Right renal pelvis (tissue), 4 donors: ENCODE measurements at places on chromosomes 3 and 15. TPM values are rescaled to one million over a fixed set of nuclear protein-coding genes. Genes with fewer than 3 reads are reported as not detected.

DNA sequence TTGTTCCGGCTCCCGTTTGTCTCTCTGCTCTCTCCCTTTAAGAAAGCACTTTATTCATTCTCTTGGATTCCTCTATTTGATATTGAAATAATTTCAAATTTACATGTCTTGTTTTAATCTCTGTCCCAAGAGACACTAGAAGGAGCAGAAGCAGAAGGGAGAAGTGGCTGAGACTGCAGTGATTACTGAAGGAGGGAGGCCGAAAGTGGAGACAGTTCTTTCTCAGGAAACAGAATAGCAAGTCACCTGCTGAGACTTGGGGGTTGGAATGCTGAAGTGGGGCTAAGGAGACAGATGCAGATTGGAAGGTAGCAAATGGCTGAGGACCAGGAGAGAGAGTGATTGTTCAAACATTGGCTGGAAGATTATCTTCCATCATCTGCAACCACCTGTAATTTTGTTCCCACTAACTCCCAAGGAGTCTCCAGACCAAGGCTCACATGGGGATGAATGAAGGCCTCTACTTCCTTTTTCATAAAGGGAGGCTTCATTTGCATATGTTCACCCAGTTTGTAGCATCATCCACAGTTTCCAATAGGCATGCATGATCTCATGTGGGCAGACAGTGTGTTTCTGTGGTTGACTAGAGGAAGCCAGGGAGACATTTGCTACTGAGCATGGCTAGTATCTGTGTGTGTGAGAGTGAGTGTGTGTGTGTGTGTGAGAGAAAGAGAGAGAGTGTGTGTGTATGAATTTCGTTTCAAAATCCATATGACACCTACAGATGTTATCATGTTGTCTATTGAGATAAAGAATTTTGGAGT is 24.0 kb downstream of the LTF start:
- no peak for DNase-seq

- no peak for DNase-seq
These were observed 85.6 kb upstream of the LYSMD4 start for GRCh38 chr15:99818872-99819271.

Gene BFSP2
- polyA plus RNA-seq = 0.21 TPM

Gene LIPH
- 1.8 TPM for polyA plus RNA-seq

GRCh38 chr15:94127006-94127405 is 104.4 kb upstream of the MCTP2 start:
- no peak for DNase-seq

GRCh38 chr3:176431991-176432390 is 765.3 kb downstream of the TBL1XR1 start:
- DNase-seq = no peak

GRCh38 chr3:43435706-43436105 is 149.4 kb downstream of the SNRK start:
- no peak for DNase-seq

Gene SHISA5
- 120 TPM for polyA plus RNA-seq

Gene SUCNR1
- polyA plus RNA-seq = 8.2 TPM

GRCh38 chr3:66618066-66618465 is 117.2 kb upstream of the LRIG1 start:
- DNase-seq = no peak

- no peak for DNase-seq
These were observed 33.5 kb downstream of the CHAC1 start for GRCh38 chr15:40986820-40987219.

Gene MIX23
- polyA plus RNA-seq = 49.3 TPM

Gene UBAP1L
- 5.7 TPM for polyA plus RNA-seq

- DNase-seq = no peak
These were observed 113.8 kb downstream of the MBNL1 start for GRCh38 chr3:152382312-152383135.

Gene SLC22A14
- polyA plus RNA-seq = 0.40 TPM

DNA sequence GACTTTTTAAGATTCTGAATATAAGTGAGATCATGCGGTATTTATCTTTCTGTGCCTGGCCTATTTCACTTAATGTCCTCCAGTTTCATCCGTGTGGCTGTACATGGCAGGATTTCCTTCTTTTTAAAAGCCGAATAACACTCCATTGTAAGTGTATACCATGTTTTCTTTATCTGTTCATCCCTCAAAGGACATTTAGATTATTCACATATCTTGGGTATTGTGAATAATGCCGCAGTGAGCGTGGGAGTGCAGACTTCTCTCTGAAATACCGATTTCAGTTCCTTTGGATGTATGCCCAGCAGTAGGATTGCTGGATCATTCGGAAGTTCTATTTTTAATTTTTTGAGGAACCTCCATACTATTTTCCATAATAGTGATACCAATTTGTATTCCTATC is 136.1 kb downstream of the APBA2 start:
- DNase-seq = no peak

GRCh38 chr3:49017971-49018706 is at the start of gene DALRD3:
DALRD3 (minus strand) TSS chr3:49018580; CDS start chr3:49018564, 16 bp downstream.
- no peak for DNase-seq

GRCh38 chr3:170420307-170420821 is 1.7 kb downstream of the CLDN11 start:
- no peak for DNase-seq

DNA sequence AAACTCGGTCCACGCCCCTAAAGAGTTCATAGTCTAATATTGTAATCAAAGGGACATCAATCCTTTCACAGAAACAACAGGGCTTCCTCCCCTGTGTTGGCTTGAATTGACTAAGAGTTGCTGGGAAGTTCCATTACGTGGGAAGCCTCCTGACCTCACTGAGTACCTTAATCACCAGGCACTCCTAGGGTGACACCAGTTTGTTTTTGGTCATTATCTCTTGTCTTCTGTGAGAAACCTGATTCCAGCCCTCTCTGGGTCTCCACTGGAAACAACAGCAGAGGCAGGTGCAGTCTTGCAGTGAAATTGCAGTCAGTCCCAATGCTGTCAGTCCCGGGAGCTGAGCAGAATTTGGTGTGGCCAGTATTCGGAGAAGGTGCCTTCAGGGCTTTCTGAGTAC is 55.4 kb downstream of the BOC start:
- no peak for DNase-seq

DNA sequence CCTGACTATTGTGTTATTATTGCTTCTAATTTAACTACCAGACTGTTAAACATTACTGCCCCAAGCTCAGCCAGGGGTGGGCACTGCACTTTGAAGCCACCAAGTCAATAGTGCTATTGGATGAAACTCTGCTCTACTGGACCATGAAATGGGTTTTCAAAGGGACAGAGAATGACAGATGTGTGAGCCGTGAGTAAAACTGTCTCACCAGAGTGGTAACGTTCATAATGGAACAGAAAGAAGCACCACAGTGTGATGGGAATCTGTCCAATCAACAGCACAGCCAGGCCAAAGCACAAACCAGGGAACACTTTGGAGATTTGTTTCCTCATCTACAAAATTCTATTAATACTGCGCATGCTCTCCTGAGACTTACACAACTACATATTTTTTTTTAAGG is 171.8 kb upstream of the LPP start:
- DNase-seq = peak; percentile 29

- no peak for DNase-seq
These were observed 33.3 kb downstream of the AMOTL2 start for GRCh38 chr3:134340982-134341365.

GRCh38 chr3:113736548-113737089 is 9.4 kb downstream of the NAA50 start:
- peak; percentile 33 for DNase-seq

GRCh38 chr3:112769286-112769978 is 77.2 kb downstream of the CD200R1L start:
- no peak for DNase-seq

GRCh38 chr15:30929064-30929669 is 25.5 kb downstream of the FAN1 start:
- DNase-seq = no peak

Gene ST3GAL6
- polyA plus RNA-seq = 79.4 TPM

DNA sequence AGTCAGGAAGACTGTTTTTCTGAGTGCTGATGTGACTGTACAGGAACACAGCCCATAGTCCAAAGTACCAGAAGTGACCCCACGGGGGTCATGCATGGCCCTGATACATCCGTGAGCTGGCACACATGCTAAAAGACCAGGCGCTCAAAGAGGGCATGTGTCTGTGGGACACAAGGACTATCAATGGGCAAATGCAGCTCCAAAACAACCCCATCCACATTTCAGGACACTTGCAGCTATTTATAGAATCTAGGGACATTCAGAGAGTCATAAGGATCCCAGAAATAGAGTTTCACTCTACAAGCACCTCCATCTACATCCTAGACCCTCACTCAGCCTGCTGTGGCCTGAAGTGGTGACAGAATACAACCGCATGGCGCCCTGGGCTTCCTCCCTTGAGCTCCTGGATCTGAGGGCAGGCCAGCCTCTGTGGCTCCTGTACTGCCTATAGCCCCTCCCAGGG is 17.0 kb downstream of the SLC25A20 start:
- DNase-seq = no peak

Gene APPL1
- polyA plus RNA-seq = 53.8 TPM

DNA sequence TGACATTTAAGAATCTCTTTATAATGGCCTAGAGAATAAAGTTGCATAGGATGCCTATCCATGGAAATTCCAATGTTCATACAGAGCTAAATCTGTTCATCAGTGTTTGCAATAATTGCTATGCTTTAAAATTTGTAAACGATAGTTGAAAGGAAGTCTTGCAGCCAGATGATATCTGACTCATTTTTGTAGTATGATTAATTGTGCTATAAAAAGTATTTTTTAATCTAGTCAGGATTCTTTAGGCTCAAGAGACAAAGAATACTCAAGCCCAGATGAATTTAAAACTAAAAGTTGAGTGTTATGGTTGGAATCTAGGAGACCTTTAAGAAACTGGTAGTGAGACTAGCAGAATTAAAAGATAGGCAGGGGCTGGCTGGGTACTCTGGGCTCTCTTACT is 50.5 kb downstream of the SUCNR1 start:
- DNase-seq = no peak

GRCh38 chr3:24470277-24470676 is 24.4 kb downstream of the THRB start:
- no peak for DNase-seq

Gene MST1R
- 1.3 TPM for polyA plus RNA-seq

DNA sequence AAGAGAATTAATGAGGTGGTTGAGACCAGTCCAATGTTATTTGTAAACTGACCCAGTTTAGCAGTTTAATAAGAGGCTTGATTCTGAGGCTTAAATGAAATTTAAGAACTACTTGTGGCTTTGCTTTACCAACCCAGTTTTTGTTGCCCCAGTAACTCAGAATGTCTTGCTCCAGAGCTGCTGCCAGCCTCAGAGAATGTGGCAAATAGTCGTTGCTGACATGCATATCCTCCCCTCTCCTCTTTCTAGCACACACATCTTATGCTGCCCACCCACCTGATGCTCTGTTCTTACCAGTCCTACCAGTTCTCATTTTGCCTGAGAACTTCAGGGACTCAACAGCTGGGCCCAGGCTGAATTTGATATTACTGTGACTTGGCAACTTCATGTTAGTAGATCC is 92.4 kb upstream of the TSC22D2 start:
- DNase-seq = no peak

GRCh38 chr3:43759297-43759782 is 68.6 kb downstream of the ABHD5 start:
- DNase-seq = no peak

Gene CYP1A2
- polyA plus RNA-seq = 0.19 TPM

DNA sequence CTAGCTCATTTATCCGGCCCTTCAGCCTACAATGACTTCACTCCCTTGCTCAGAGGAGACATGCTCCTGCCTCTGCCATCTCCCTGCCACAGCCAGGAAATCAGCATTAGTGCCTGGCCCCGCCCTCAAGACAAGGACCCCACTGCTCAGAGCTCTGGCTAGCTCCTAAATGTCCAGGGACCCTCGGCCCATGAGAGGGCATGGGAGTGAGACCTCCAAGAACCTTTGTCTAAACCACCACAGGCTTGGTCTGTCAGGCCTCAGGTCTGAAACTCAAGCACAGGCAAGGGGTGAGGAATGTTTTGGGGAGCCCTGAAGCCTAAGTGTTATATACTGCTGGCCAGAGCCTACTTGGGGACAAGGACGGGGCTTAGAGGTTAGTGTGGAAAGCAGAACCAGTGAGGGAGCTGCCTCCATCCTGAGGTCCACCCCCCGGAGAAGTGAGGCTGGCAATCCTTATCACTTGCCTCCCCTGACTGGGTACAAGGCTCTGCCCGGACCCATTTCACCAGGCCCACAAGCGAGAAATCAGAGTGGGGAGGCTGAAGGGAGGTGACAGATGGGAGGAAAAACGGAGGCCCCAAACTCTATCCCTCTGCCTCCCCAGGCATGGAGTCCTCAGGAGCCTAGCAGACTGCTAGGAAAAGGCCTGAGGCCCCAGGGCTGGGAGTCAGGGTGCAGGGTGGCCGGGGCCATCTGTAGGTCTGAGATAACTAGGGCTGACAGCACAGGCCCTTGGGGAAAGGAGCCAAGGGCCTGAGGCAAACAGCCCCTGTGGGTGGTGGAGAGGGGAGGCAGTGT is 18.8 kb downstream of the SHF start:
- no peak for DNase-seq

DNA sequence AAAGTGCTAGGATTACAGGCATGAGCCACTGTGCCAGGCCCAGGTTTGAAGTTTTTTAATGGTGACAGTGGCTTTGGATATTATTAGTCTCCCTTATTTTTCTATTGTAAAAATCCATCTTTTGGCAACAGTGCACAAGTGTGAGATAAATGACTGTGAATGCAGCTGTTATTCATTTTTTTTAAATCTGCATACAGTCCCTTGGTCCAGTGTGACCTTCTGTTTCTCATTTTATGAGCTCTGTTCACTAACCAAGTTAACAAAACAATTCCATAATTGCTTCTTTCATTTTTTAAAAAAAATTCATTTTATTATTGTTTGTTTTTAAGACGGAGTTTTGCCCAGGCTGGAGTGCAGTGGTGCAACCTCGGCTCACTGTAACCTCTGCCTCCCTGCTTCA is 381.8 kb downstream of the NAALADL2 start:
- no peak for DNase-seq

DNA sequence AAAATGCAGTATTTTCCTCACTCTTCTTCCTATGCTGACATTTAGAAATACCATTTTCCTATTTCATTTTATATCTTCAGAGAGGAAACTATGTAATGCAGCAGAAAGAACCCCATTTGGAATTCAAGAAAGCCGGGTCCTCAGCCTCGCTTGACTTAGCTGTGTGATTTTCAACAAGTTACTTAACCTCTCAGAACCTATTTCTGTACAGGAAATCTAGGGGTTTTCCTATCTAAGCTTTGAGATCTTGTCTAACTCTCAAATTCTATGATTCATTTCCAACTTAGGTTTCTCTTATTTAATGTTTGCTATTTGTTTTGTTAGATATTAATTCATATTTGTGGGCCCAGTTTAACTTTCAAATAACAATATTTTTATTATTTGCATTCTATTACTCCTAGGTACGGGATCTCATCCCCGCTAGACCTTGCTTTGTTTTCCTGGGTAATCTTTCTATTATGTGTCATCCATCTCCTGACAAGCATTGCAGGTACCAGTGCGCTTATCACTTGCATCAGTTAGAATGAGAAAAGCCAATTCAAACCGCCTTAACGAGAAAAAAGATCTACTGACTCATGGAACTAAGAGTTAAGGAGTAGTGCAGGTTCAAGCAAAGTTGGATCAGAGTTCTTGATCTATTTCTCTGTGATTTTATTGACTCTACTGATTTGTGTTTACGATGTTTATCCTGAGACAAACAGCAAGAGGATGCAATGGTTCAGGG is 70.6 kb upstream of the BHLHE40 start:
- DNase-seq = no peak

GRCh38 chr15:91227766-91228165 is 127.7 kb downstream of the SV2B start:
- DNase-seq = no peak

Gene GOLGA8K
- polyA plus RNA-seq = 2.3 TPM
